Stimulated activated CD4-positive, alpha-beta T cell treated with anti-CD3 and anti-CD28 coated beads, TNF-alpha, amount 100 ng/mL, for 48 hours (primary cell): ENCODE measurements at places on chromosomes 7 and 10.

- DNase-seq, result no peak
Measured at GRCh38 chr7:101681170-101682007, 52.3 kb upstream of the MYL10 start.

DNA sequence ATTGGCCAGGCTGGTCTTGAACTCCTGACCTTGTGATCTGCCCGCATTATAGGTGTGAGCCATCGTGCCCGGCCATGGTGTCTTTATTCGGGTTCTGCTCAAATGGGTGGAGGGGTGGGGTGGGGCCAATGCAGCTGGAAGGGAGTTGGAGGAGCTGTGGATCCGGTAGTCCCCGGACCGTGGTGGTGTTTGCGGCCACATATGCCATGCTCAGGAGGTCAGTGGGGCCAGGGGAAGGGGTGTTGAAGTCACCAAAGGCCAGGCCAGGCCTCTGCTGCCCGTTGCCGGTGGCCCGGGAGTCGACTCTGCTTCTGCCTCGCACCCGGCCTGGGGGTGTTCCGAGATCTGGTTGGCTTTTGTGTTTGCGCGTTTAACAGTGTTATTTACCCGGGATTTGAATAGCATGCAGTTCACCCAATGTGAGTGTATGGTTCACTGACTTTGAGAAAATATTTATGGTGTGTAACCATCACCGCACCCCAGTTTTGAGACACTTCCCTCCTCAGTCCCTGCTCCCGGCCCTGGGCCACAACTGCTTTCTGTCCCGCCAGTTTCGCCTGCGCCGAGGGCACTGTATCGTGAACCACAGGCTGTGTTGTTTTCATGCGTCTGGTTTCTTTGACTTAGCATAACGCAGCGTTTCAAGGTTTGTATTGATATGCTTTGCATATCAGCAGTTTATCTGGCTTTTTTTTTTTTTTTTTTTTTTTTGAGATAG lies 10.7 kb downstream of the INPP5A start:
- DNase-seq, result no peak

GRCh38 chr10:97011397-97011796 lies 174.4 kb downstream of the SLIT1 start:
- DNase-seq, result no peak

DNA sequence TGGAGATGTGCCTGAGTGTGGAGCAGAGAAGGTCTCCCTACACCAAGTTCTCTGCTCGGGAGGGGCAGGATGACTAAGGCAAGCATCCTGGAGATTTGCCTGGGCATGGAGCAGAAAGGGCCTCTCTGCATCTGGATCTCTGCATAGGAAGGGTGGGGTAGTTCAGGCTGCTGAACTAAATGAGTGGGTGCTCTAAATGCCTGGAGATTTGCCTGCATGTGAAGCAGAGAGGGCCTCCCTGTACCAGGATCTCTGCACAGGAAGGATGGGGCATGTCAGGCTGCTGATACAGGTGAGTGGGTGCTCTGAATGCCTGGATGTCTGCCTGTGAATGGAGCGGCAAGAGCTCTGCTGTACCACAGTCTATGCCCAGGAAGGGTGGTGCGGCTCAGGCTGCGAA lies 680.7 kb downstream of the SUGCT start:
- no peak for DNase-seq

DNA sequence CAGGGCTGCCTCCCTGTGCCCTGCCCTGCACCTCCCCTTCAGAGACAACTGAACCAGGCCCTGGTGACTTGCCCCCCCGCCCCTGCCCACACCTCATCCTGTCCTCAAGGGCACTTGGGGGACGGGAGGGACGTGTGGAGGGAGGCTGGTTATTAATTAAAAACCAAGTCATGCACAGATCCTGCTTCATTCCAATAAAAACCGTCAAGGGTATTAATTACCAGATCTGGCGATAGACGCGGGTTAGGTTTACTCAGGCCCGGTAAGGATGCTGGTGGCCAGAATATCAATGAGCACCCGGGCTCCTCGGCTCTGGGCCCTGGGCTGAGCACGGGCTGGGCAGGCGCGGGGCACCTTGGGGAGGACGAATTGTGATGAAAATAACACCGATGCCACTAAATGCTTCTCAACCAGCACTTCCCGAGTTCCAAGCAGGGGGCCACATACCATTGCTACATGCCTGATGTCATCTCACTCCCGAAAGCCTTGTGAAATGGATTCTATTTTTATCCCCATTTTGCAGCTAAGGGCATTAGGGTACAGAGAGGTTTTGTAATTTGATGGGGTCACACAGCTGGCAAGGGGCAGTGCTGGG lies 24.5 kb upstream of the GTF2IRD1 start:
- no peak for DNase-seq

DNA sequence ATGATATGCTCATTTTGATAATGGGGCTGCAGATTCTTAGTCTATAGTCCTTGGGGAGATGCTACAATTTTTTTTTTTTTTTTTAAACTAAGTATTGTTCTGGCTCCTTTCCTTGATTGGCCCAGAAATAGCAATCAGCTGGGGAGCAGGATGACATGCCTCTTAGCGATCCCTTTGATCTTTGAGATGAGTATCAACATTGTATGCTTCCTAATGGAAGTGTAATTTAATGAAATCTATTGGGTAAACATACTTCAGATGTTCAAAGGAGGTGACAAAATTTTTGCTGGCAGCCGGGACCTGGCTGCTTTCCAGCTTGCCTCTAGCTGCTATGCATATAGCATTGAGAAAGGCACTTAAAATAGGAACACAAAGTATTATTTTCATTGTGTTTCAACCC lies 43.5 kb downstream of the VTI1A start:
- no peak for DNase-seq
